AG09309 (cell line): ENCODE measurements at places on chromosomes 4 and X.

- DNase-seq: no peak
Measured at GRCh38 chr4:156362581-156362980, 408.9 kb upstream of the CTSO start.

- no peak for DNase-seq
Measured at GRCh38 chr4:187232196-187232595, 508.5 kb upstream of the FAT1 start.

DNA sequence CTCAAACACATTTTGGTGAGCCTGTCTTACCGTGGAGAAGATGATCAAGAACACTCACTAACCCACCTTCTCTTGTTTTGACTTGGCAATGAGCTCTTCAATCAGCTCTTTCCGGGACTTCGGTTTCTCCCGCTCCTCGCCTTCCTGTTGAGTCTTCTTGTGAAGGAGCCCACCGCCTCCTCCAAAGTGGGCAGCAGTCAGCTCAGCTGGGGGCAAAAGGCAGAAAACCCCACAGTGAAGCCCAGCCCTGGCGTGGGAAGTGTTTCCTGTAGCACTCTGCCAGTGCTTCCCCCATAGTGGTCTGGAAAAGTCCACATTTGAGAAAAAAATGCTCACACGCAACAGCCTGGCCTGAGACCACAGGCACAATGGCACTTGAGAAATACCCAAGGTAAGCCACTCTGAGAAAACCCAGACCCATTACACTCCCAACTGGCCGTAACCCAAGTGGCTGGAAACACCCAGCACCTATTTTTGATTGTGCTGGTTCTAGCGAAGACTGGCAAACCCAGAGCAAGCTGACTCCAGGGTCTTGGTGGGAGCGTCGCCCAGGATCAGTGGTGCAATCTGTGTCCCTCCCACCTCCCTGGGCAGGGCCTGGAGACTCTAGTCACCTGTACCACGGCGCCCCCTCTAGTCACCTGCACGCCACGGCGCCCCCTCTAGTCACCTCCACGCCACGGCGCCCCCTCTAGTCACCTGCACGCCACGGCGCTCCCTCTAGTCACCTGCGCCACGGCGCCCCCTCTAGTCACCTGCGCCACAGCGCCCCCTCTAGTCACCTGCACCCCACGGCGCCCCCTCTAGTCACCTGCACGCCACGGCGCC, 8.6 kb downstream of the NOP14 start:
- no peak for DNase-seq

DNA sequence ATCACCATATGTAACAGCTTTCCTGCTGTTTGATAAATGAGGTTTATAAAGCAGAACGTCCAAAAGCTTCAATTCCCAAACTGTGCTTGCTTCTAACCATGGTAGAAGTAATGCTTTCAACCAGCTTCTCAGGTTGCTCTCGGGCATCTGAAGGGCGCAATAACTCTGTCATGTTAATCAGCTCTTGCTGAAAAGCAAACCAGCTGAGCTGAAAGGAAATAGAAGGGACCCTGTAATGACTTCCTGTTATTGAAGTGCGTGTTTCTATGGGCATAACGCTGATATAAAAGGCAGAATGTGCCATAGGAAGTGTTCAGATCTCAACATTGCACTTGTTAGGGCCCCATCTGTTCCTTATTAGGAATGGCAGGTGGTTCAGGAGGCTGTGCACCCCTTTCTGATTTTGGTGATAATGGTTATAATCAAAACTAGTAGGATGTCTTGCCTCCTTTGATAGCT, 21.2 kb downstream of the HERC3 start:
- DNase-seq: no peak

- no peak for DNase-seq
Measured at GRCh38 chr4:105059337-105059736, 87.3 kb upstream of the TET2 start.

- DNase-seq: no peak
Measured at GRCh38 chrX:11296051-11296450, 2.8 kb downstream of the AMELX start.

DNA sequence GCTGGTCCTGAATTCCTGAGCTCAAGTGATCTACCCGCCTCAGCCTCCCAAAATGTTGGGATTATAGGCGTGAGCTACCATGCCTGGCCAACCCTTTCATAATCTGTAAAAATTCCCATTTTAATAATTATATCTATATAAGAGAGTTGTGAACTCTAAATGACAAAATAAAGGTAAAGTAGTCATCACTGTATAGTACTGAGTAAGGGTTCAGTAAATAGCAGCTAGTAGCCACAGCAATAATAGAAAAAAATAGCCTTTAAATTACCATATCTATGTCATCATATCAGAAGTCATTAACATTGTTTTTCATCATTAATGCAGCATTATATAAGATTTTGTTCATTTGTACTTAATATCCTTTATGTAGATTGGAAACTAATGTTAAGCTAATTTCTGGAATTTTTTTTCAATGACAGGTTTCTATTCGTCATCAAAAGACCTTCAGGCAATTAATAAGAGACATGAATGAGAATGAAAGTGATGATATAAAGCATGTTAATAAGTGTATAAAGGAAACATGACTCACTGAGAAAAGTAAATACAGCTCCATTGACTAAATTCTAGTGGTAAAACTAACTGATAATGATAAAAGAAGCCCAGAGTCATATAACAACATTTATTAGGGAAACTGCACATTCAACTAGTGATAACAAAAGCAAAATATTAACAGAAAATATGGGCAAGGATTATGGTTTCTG, 85.9 kb upstream of the UGT8 start:
- no peak for DNase-seq

- no peak for DNase-seq
Measured at GRCh38 chr4:77193511-77194102, 36.6 kb downstream of the CCNG2 start.

GRCh38 chrX:56000174-56000573, 232.0 kb upstream of the KLF8 start:
- DNase-seq: no peak

- no peak for DNase-seq
Measured at GRCh38 chr4:182905038-182905437, 12.1 kb downstream of the DCTD start.

GRCh38 chr4:53706422-53707032, 115.2 kb upstream of the LNX1 start:
- DNase-seq: peak; percentile 34

- no peak for DNase-seq
Measured at GRCh38 chr4:87575408-87575807, 32.9 kb upstream of the DSPP start.

GRCh38 chrX:13837290-13837745, 20.4 kb upstream of the GPM6B start:
- DNase-seq: no peak

- DNase-seq: no peak
Measured at GRCh38 chr4:98658287-98659105, at the start of gene TSPAN5. Gene TSPAN5, minus strand, starts transcription at chr4:98658611.

- peak; percentile 24 for DNase-seq
Measured at GRCh38 chrX:109537324-109537665, 651 bp downstream of the NXT2 start.

DNA sequence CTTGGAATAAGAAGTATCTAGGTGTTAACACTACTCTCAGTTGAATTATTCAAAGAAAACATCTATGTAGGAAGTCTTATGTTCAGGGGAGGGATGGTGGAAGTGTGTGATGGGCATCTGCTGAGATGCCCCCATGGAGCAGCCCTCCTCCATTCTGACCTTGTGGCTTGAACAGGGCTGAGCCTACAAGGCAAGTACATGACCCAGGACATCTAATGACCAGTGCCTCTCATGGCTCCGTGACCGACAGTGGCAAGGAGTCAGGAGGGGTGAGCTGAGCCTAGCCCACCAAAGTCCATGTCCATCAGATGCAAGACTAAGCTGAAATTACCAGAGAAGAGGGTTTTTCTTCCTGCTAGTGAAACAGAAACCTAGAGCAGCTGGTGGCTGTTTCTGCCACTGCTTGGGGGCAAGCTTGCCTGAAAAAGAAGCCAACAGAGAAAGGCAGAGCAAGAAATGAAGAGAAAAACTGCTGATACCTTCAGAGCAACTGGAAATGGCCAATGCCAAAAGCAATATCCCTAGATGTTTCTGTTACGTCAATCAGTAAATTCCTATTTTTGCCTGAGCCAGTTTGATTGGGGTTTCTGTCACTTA, 113.5 kb downstream of the TSPAN5 start:
- DNase-seq: no peak

- no peak for DNase-seq
Measured at GRCh38 chrX:152028579-152028978, 54.1 kb upstream of the GABRE start.

GRCh38 chr4:47855350-47855749, 17.5 kb upstream of the CORIN start:
- no peak for DNase-seq

- DNase-seq: no peak
Measured at GRCh38 chr4:61210186-61210939, 10.2 kb downstream of the ADGRL3 start.

DNA sequence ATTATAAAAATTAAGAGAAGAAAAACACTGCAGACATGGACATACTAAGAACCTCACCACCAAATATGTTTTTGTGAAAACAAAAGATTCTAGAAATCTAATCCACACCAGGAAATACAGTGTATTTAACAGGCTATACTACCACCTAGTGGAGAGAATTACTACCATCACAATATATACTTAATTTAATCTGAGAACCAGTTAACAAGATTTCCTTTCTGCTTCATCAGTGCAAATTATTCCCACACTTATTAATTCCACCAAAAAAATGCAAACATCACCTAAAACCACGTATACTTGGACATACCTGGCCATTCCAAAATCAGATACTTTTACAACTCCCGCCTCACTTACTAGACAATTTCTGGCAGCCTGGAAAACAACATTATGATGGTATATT, 7.0 kb upstream of the TXK start:
- peak; percentile 18 for DNase-seq

GRCh38 chrX:12292996-12293765, 154.9 kb downstream of the FRMPD4 start:
- no peak for DNase-seq

GRCh38 chr4:87067124-87067885, 132.5 kb downstream of the AFF1 start:
- DNase-seq: no peak

DNA sequence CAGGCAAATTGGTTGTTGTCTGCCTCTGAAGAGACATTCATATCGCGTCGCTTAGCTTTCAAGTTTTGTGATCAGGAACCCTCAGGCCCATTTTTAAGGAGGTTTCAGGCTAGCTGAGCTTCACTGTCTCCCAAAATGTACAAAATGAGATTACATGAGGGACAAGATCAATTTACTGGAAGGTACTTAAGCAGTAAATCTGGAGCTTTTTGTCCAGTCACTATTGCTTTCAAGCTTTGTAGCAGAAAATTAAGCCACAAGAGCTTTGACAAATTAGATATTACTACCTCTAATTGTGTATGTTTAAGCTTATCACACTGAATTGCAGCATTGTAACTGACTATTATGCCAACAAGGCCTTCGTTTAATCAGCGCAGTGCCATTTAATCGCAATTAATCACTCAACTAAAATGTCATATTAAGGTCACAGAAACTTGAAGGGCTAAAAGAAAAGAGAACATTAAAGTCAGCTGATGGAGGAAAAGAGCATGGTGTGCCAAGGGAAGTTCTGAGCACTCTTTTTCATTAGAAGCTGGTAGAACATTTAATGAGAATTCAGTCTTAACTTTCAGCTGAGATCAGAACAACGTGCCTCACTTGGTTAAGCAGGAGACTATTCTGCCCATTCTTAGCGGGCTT, 353.0 kb downstream of the FBXO8 start:
- DNase-seq: no peak

GRCh38 chr4:13367244-13367643, 116.9 kb downstream of the RAB28 start:
- no peak for DNase-seq

DNA sequence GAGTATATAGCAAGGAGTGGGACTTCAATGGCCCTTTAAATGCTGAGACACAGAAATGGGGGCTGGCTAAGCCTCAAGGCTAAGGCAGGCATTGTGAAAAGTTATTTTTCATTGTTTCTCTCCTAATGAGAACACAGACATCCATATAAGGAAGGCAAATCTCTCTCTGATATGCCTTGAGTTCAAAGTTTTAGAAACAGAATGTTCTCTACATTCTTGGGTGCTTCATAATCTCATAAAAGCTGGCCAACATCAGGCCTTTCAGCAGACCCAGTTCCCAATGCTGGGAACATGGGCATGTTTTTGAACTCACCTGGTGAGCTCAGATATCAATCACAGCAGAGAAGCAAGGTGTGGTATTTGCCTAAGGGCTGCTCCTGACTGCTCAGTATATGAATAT, 19.4 kb upstream of the RAB40A start:
- no peak for DNase-seq

DNA sequence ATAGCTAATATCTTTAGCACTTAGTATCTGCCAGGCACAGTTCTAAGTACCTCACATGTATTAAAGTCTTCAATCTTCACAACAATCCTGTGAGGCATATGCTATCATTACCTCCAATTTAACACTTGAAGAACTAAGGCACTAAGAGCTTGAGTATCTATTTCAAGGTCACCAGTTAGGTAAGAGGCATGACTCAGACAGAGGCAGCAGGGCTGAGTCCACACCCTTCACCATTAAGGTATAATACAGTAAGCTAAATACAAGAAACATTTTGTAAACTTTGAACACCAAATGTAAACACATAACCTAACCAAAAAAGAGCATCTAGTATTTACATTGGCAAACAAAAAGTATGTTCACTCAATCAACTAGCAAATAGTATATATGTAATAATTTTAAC, 1410.9 kb downstream of the PCDH18 start:
- DNase-seq: no peak

GRCh38 chr4:127580891-127581290, 51.9 kb upstream of the INTU start:
- DNase-seq: no peak

- DNase-seq: no peak
Measured at GRCh38 chr4:19254486-19254885, 997.2 kb upstream of the SLIT2 start.

DNA sequence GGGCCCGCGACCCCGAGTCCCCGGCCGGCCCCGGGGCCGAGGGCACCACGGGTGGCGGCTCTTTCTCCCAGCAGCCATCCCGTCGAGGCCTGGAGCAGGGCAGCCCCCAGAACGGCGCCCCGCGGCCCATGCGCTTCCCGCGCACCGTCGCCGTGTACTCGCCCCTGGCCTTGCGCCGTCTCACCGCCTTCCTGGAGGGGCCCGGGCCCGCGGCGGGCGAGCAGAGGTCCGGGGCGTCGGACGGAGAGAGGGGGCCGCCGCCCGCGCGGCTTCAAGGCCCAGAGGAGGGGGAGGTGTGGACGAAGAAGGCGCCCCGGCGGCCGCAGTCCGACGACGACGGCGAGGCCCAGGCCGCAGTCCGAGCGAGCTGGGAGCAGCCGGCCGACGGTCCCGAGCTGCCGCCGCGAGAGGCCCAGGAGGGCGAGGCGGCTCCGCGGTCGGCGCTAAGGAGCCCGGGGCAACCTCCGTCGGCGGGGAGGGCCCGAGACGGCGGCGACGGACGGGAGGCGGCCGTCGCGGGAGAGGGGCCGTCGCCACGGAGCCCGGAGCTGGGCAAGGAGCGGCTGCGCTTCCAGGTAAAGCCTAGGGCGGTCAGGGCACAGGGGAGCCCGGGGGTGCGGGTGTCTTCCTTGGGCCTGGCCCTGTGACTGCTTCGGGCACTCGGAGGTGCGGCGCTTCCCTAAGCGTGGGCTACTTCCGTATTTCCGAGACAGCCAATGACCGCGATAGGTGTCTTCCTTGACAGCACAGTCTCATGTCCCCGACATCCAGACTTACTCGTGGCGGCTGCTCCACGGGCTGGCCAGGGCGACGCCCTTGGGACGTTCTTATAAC, 845 bp downstream of the ZAR1 start:
- DNase-seq: no peak
